ENCODE measurements at places on chromosomes 1 and 21.

DNA sequence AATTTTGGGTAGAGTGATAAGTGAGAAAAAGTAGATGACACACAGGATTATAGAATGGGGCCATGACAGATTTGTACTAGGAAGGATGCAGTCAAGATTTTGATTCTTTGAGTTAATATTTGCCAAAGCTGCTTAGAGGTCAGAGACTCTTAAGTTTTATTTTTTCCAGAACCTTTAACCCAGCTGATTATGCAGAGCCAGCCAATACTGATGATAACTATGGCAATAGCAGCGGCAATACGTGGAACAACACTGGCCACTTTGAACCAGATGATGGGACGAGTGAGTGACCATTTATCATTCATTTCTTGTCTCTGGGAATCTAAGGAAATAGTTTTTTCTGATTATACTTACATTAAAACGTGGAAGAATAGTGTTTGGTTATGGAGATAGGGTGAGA is 16.1 kb downstream of the UBAP2L start:
- DNase-seq = no peak

- DNase-seq = no peak
Observed at GRCh38 chr1:98001764-98002163, 80.9 kb upstream of the DPYD start.

DNA sequence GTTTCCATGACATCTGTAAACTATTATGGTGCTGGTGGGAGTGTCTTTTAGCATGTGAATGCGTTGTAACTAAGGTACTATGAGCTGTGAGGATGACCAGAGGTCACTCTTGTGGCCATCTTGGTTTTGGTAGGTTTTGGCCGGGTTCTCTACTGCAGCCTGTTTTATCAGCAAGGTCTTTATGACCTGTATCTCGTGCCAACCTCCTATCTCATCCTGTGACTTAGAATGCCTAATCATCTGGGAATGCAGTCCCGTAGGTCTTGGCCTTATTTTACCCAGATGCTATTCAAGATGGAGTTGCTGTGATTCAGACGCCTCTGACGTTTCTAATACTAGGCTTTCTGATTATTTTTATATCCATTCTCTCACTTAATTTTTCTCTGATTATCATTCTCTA is 9.4 kb downstream of the NCAM2 start:
- DNase-seq = no peak

GRCh38 chr1:46062651-46063319 is 69.6 kb downstream of the PIK3R3 start:
- DNase-seq = no peak

GRCh38 chr1:15843826-15844572 is 3.5 kb upstream of the SPEN start:
- peak; percentile 73 for DNase-seq

DNA sequence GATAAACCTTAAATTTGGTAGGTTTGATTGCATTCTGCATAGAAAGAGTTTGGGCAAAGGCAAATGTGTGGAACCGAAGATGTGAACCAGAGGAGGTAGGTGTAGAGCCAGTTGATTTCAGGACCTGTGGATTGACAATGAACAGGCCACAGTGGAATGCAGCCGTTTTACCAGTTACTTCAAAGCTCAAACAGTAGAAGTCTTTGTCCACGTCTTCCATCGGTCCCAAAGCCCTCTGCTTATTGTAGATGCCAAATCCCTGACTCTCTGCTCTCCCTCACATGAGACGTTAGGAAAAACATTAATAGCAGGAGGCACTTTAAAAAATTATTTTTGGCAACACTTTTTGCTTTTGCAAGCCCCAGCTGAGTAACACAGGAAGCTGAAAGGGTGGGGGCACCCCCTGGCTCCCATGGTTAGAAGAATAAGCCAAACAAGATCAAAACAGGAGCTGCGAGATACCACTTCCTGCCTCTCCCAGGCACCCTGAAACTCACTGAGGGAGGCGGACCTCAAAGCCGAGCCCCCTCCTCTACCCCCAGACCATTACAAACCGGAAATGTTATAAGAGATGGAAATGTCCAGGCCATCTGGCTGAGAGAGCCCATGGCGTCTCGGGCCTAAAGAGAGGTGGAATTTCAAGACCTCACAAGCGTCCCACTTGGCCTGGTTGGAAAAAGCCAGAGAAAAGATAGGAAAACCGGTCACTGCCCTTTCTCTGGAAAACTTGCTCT is 13.5 kb downstream of the TRAF3IP3 start:
- DNase-seq = no peak

All from anterior cingulate cortex (tissue), 58 donors.